Nephron progenitor cell (in vitro differentiated cells): ENCODE measurements at places on chromosomes 6 and 20.

GRCh38 chr20:7959484-7959883 is 19.2 kb upstream of the HAO1 start:
- DNase-seq: no peak

GRCh38 chr20:8077137-8077466 is 55.0 kb upstream of the PLCB1 start:
- no peak for DNase-seq

- no peak for DNase-seq
Measured at GRCh38 chr20:40282941-40283340, 406.1 kb downstream of the MAFB start.

DNA sequence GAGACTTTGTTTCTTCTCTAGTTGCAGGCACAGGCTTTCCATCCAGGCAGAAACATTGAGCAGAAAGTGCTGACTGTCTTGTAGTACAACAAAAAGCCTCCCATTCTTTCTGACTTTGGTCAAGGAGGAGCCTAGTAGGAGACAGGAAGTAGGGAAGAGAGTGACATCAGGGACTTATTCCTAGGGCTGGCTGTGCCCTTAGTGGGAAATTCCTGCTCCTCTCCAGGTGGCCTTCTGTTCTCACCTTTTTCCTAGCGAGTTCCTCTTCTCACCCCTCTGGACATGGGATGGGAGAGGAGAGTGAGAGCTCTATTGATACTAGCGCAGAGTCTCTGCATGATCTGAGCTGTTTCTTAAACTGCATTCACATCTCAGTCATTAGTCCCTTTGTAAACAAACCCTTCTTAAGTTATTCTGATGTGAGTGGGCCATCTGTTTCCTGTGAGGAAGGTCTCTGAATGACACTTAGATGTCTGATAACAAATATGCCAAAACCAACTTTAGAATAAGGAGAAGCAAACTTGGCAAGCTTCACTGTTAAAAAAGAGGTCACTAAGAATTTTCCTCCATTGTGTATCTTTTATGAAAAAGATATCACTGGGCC is 455.0 kb downstream of the GJA1 start:
- no peak for DNase-seq

DNA sequence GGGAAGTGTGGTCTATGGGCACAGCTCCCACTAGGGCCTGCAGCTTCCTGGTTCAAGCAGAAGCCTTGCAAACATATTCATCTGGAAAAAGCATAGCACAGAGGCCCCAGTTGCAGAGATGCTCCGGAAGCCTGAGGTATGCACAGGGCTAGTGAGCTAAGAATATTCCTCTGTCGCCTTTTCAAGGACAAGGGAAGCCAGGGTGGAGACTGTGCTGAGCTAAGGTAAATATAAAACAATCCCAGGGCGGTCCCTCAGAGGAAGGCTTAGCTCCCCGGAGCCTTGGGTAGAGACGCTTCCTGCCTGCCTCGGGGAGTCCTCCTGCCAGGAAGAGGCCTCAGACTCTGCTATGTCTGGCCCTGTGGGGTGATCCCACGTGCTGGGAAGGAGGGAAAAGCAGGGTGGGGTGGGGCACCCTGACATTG is 134.8 kb upstream of the FOXA2 start:
- no peak for DNase-seq

- no peak for DNase-seq
Measured at GRCh38 chr6:56688521-56688920, 45.8 kb upstream of the DST start.

DNA sequence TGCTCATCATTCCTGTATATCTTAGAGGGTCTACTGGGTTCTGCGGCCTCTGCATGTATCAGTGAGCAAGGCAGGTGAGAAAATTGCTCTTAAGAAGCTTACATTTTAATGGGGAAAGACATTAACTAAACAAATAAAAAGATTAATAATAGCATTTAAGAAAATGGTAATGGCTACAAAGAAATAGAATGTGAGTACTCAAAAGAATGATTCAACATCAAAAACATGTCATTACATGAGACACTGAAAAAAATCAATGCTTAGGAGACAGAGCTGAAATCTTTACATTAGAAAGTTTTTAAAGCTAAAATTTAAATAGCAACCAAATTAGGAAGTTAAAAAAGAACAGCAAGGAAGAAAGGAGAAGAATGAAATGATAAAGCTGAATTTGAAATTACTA is 146.9 kb upstream of the PHACTR1 start:
- DNase-seq: no peak

DNA sequence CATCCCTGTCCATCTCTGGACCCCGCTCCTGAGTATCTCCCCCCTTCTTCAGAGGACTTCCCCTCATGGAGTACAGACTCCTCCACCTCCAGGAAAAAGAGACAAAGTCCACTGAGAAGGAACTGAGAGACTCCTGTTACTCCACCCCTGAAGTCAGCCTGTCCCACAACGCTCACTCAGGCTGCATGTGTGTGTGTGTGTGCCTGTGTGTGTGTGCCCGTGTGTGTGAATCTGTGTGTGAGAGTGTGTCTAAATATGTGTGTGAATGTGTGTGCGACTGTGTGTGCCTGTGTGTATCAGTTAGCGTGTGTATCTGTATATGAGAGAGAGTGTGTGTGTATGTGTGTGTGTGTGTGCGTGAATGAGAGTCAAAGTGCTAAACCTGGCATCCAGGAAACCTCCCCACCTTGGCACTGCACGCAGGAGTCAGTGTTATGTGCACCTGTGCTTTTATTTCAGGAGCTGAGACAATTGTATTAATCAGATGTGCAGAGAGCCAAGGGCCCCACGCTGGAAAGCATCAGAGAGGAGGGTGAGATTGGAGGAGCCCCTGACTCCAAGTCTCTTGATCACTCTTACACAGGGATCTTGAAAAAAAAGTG is 39.0 kb downstream of the HLA-A start:
- DNase-seq: no peak

GRCh38 chr6:131451321-131452144 is 121.5 kb upstream of the ARG1 start:
- no peak for DNase-seq

GRCh38 chr20:20343932-20344331 is 24.0 kb upstream of the INSM1 start:
- DNase-seq: no peak

DNA sequence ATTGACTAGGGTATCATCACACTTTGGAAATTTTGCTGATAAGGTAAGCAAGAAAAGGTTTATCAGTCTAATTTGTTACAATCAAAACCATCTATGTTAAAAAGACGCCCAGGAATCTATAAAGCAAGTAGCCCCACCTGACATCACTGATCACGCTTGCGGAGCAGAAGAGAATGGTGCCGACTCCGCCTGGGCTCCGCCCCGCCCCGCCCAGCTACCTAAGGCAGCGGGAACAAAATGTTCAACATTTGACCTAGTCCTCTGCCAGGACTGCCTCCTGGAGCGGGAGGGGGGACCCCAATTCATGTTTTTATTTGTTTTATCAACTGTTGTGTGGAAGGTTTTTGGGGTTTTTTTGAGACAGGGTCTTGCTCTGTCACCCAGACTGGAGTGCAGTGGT is 520.5 kb downstream of the PREX1 start:
- DNase-seq: no peak

- DNase-seq: no peak
Measured at GRCh38 chr6:169158174-169158573, 95.5 kb downstream of the THBS2 start.

DNA sequence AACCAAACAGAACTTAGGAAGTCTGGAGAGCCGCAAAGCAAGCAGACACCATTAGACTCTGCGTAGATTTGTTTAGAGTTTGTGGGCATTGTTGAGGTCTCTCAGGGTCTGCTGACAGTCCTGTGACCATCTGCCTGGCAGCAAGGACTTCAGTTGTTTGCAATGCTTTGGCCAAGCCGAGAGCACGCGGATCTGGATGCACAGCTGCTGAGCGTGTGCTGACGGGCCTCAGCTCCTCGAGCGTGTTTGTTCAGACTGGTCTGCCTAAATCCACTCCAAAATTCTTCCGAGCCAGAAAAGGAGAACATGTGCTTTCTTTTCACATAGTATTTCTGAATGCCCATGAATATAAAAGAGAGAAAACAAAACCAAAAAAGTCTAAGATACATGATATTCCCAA is 159.0 kb downstream of the ZNF217 start:
- DNase-seq: no peak

DNA sequence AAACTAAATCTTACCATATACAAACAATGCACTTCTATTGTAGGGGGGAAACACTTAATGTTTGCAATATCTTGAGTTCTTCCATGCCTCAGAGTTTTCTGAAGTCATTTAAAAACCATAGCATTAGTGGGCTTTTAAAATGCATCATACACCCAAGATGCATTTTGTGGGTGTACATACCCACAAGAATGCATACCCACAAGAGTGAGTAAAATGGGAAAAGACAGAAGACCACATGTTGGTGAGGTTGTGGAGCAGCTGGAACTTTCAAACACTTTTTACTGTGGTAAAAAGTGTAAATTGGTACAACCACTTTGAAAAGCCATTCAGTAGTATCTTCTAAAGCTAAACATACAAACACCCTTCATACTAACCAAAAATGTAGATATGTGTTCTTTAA is 57.5 kb downstream of the CYB5R4 start:
- no peak for DNase-seq

- DNase-seq: no peak
Measured at GRCh38 chr6:105936972-105937371, 149.2 kb upstream of the PRDM1 start.

DNA sequence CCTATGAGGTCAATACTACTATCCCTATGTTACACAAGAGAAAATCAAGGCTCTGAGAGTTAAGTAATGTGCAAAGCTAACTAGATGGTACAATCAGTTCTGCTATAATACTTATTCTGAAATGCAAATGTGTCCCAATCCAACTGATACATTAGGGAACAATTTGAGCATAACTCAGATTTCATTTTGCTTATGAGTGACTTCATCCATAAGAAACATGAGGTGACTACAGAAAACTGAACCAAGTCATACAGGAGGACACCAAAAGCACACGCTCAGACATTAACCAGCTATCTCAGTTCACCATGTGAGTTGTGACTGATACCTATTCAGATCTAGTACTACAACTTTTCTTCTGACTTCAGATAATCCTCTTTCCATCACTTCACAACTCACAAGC is 179.9 kb upstream of the RUNX2 start:
- DNase-seq: no peak

DNA sequence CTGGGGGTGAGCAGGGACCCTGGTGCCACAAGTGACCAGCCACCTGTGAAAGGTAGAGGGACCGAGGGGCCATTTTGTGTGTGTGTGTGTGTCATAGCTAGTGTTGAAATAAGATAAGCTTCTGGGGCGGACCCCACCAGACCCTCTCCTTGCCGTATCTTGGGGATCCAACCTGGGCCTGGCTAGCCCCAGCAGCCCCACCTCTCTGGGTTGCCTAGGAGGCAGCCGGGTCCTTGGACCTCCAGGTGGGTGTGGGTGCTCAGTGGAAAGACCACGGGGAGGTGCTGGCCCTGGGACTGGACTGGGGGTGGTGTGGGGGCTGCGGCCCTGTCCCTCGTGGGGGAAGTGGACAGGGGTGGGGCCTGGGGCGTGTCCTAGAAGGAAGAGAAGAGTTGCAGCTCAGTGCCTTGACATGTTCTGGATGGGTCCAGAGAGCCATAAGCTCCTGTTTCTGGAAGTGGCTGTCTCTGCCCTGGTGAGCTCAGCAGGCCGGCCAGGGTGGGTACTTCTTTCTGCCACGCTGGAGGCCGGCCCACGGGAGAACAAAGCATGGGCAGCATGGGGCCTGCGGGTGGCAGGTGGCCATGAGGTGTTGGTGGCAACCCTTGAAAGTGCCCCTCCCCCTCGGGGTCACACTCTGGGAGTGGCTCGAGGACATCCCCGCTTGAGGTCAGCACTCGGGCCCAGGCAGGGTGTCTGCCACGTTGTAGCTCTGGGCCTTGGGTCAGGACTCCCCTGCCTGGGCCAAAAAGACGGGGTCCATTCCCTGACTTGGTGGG is 8.4 kb downstream of the RBBP8NL start:
- no peak for DNase-seq

GRCh38 chr6:94645191-94645590 is 932.1 kb upstream of the MANEA start:
- DNase-seq: no peak

DNA sequence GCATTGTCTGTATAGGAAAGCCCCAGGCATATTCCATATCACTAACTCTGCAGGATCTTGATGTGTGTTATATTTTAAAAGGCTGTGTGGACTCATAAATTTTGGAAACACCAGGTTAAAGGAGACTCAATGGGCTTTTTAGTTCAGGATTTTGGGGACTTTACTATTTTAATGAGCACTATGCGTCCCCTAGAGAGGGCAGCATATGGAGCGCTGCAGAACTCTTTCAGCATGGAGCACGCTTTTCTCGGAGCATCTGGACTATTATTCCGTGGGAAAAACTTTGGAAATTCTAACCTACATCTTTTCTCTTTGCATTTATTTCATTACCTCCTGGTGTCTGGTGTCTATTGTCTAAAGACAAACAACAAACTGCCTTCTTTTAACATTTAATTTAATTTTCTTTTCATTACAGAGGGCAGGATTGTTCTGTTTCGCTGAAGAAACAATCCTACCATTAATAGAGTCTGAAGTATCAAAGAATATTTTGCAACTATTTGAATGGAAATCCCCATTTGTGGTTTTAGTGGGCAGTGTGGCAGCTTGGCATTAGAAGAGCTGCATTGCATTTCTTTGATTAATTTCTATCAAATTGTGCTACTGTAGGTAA is 399.9 kb upstream of the HSF2 start:
- DNase-seq: no peak

- no peak for DNase-seq
Measured at GRCh38 chr6:56499095-56499494, 143.6 kb downstream of the DST start.

- DNase-seq: no peak
Measured at GRCh38 chr6:100593522-100593921, 128.8 kb upstream of the SIM1 start.

GRCh38 chr6:30767158-30767943 is 23.0 kb upstream of the IER3 start:
- DNase-seq: no peak

DNA sequence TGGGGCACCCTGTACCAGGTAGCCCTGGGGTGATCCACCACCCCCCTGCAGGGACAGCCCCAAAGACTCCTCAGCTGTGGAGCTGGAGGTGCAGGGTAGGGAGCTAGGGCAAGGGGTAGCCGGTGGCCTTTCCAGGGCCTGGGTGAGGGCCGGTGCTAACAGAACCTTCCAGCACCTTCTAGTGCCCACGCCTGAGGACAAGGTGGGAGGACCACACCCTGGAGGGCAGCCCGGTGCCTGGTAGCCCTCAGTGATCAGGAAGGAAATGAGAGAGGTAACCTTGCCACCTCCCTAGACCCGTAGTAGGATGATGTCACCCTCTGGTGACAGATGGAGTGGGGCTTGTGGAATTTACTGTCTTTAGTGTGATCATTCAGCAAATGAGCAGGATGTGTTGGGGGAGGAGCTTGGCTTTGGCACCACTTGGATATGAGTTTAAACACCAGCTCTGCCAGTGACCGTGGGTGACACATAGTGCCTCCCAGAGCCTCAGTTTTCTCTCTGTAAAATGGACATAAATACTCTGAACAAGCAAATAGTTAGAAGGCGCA is 187.7 kb downstream of the NFATC2 start:
- no peak for DNase-seq

GRCh38 chr20:33693741-33694638 is 7.8 kb upstream of the E2F1 start:
- DNase-seq: no peak

- no peak for DNase-seq
Measured at GRCh38 chr6:16564436-16564835, 196.8 kb downstream of the ATXN1 start.

- no peak for DNase-seq
Measured at GRCh38 chr6:110250058-110250457, 69.8 kb downstream of the CDC40 start.
